Fibroblast of skin of scalp (primary cell): ENCODE measurements at places on chromosomes 6 and 20.

DNA sequence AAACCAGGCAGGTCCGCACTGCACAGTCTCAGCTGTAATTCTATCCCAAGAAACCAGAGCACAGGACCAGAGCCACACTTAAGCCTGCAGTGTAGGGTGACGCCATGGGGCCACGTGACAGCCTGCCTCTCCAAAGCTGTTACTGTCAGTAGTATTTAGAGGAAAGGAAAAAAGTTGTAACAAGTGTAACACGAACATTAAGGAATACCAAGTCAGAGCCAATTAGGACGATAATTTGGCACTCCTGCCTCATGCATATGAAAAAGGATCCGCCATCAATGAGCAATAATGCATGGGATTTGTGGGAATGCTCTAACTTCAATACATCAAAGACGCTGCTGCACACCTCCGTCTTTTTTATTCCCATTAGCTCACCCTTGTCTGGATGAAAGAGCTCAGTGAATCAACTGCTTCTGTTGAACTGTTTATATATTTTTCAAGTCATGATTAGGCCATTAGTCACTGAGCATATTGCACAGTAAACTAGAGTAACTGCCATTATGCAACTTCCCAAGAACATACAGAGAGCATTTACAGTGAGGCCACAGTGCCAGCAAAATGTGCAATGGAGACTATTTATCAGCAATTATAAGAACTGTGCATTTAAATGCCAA is 79.9 kb downstream of the ATXN1 start:
- peak; percentile 88 for DNase-seq

- no peak for DNase-seq
These were observed 23.9 kb upstream of the TOP1 start for GRCh38 chr20:41004531-41005360.

DNA sequence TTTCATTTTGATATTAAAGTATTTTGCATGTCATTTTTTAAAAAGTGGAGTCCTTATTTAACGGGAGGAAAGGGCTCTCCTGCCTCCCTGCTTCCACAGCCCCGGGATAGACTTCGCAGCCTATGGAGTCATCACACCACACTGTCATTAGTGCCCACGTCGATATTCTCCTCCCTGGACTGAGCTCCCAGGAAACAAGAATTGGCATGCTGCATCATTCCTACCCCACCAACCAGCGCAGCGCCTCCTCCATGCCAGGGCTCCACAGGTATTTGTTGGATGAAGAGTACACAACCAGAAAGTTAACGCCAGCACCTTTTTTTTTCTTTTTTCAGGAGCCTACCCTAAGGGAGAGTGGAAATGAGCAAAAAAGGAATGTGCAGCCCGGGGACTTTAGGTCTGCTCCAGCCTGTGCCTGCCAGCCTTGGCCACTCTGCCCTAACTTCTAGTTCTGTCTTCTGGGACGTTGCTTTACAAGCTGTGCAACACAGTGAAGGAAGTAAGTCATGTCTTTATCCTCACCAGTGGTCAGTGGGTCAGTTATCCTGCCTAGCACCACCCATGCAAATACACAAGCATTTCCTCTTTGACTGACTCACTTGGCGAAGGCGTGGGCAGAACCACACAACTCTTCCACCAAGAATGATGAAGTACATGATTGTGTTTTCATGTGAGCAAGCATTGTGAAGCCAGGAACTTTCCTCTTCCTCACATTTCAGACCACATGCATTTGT is 180.7 kb upstream of the UST start:
- peak; percentile 58 for DNase-seq

DNA sequence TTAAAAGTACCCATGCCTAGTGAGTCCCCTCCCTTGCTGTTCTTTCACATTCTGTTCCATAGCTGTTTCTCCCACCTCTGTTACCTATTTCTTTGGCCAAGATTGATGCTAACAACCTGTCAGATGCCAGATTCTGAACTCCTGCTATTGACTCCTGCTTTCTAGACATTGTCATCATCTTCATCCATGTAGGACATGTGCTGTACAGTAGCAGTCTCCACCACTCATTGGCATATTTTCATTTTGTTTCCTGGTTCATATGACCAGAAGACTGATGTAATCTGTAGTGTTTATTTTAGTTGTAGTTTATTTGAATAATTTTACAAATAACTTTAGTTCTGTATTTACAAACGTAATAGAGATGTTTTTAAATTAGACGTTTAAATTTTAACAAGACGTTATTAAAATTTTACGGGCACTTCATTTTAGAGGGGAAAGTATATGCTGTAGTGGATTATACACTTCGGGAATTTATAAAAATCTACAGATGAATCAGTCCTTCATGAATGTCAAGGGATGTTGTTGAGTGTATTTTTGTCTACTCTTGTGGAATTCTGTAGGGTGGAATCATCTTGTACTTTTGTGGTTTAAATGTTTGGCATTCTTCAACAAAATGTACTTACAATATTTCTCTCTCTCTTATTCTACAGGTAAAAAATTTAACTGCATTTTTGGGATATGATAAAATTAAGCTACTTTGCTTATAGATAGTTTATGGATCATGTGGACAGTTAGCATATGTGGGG is 34.1 kb downstream of the TRMT11 start:
- peak; percentile 43 for DNase-seq

GRCh38 chr6:163695414-163695864 is 280.9 kb downstream of the QKI start:
- no peak for DNase-seq

- DNase-seq: no peak
These were observed 12.2 kb downstream of the NFKBIL1 start for GRCh38 chr6:31559606-31559957.

DNA sequence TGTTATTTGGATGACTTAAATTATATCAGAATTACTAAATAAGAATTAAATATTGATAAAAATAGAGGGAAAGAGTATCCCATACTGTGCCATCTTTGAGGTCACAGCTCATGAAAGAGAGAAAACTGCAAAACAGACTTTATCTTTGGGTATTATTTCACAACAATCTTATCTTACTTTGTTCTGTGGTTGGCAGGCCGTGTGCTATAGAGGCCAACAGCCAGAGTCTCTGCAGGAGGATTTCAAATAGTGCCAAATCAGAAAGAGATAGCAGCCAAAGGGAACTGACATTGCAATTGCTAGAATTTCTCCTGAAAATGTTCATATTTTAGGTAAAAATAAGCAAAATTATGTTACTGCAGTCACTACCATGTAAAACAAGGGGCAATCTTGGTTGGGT is 354.2 kb downstream of the GRIK2 start:
- DNase-seq: no peak

DNA sequence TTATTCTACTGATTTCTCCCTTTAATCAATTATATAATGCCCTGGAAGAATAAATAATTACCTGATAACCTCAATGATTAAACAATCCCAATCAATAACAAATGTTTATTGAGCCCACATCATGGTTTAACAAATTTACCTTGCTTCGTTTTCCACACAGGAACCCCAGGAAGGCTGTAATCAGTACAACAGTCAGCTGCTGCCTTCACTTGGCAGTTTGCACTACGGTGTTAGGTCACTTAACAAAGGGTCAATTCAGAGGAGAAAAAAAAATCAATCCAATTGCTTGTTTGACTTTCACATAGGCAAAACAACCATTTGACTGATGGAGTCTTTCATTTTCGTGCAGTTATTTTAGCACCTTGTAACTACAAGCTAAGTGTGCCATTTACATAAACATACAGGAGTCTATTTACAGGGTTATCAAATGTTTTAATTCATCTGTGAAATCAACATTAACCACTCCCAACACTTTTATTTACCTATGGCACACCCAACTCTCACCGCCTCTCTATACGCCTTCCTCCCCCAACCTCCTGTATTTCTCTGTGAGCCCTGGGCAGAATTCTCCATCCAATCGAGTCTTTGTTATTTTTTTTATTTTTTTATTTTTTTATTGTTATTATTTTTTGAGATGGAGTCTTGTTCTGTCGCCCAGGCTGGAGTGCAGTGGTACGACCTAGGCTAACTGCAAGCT is 140.4 kb upstream of the TAB2 start:
- DNase-seq: no peak
